NCI-H187 treated with DMSO at 0.1 percent for 48 hours (cell line): ENCODE measurements at places on chromosomes 12 and 14.

- DNase-seq, result no peak
Measured at GRCh38 chr12:1932264-1932777, 13.9 kb upstream of the CACNA2D4 start.

DNA sequence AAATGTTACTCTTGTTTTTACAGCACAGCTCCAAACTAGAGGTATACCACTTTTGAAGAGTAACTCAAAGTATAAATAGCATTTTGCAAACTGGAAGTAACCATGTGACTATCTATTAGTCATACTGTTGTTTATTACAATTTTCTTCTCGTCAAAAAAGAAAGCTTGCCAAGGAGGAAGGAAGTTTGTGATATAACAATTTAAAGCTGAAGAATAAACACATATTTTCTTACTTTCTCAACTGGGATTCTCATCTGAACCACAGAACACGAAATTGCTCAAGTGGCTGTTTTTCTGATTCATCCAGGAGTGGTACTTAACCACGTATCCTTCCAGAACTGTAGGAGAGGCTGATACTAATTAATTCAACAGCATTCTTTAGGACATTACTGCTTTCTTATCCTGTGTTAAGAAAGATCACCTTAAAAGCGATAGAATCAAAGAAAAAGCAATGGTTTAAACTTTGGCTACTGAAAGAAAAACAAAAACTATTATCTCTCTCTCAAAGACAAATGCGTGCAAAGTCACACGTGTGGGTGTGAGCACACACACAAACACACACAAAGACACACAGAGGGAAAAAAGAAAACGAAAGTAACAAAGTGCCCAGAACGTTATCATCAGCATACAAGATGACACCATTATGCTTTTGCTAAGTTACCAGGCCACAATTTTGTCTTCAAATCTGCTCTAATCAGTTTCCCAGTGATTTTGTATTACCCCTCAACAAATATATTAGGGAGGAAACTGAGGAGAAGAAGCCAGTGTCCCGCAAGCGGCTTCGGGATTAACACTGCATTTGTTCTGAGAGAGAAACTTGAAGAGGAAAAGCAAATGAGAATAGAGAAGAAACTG is at the start of gene CLEC2B:
CLEC2B (minus strand) TSS at position 48 of the 855 bp plus-strand sequence.
- DNase-seq, result no peak

GRCh38 chr14:59120921-59121320 is 67.5 kb upstream of the DAAM1 start:
- no peak for DNase-seq

GRCh38 chr12:56522411-56523193 is 982 bp downstream of the RBMS2 start:
- no peak for DNase-seq

GRCh38 chr14:44392984-44393383 is 114.1 kb downstream of the FSCB start:
- no peak for DNase-seq

DNA sequence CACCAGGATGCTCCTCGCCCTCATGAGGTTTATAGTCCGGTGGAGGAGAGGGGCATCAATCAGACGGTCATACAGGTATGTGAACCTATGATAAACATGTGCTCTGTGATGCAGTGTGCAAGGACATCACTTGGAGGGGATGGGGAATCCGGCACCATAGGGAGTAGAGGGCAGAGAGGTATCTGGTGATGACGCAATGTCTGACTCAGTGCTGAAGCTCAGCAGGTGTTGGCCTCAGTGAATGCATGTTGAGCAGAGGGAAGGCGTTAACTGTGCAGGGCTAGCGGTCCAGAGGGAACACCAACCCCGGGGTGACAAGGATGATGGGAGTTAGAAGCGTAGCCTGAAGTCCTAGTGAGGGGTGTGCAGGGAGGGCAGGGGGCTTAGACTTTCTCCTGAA is 200.9 kb downstream of the TMEM132C start:
- no peak for DNase-seq

- DNase-seq, result no peak
Measured at GRCh38 chr14:52840877-52841276, 49.5 kb upstream of the GNPNAT1 start.

DNA sequence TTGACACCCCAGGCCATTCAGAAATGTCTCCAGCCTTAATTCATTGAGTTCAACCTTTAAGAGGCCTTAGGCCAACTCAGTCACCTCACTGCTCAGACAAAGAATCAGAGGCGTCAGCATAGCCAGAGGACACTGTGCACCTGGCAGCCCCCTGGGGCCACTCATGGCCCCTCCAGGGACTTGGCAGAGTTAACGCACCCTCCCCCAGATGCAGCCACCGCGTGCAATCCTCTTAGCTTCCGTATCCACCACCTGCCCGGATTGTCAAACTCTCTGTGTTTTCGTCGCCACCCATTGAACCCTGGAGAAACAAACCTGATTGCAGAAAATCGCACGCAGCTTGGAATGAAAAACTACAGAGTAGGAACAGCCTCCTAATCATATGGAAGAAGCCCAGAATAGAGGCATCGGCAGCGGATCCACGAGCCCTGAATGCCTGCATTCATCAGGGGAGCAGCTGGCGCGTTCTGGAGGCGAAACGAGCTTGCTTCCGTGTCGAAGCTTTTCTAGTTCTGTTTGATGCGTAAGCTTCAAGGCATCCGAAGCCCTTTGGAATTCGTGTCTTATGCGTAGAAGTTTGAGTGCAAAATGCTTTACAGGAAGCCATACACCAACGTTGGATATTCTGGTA is 22.4 kb downstream of the BRI3BP start:
- no peak for DNase-seq

GRCh38 chr12:67649570-67650387 is 1.2 kb downstream of the DYRK2 start:
- no peak for DNase-seq

DNA sequence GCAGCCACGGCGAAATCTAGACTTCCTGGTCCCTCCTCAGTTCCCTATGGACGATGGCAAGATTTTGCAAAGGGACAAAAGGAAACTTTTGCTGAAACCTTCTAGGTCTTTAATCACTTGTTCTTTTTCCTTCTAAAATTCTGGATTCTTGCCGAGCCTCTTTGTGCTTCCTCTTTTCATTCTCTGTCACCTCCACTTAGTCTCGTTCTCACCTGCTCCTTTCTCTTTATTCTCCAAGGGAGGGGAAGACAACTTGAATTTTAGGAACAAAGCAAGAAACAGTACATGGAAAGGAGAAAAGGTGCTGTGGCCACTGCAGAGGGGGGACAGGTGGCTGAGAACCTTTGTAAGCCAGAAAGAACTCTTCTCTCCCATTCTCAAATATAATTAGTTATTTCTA is 194.8 kb downstream of the CACNA1C start:
- DNase-seq, result no peak

DNA sequence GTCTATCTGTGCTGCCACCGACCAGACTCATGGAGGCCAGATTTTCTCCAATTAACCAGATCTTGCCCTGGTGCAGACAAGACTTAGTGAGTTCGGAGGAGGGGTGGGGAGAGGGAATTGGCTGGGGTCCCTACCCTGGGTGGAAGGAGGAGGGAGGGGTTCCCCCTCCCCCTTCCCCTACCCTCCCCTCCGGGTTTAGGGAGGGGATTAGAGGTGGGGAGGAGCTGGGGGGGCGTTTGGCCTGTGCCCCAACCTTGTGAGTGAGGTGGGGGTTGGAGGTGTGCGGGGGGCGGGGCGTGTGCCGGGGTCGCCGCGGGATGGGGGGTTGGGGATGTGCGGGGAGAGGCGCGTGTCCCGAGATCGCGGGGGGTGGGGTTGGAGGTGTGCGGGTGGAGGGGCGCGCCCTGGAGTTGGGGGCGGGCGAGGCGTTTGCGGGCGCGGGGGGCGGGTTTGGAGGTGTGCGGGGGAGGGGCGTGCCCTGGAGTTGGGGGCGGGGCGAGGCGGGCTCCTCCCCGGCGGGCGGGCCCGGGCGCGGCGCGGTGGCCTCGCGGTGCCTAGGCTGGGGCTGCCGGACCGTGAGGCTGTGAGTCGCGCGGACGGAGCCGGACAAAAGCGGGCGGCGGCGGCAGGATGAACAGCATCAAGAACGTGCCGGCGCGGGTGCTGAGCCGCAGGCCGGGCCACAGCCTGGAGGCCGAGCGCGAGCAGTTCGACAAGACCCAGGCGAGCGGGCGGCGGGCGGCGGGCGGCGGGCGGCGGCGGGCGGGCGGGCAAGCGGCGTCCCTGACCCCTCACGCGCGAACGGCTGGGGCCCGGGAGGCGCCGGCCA is at the start of gene HIP1R:
HIP1R (plus strand) TSS at position 537 of the 829 bp plus-strand sequence; CDS start at position 631, 94 bp downstream.
- DNase-seq, result no peak

DNA sequence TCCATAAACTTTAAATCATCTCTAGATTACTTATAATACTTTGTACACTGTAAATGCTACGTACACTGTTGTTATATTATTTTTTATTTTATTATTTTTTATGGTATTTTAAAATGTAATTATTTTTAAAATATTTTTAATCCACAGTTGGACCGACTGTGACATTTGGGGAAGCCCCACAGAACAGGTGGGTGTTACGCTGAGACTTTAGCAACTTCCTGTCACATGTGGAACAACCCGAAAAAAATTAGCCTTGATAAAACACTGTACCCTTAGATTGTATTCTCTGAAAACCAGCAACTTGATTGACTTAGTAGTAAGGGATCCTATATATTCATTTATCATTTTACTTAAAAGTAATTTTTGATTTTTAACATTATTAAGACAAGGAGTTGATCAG is 1755.7 kb upstream of the SEL1L start:
- DNase-seq, result no peak

DNA sequence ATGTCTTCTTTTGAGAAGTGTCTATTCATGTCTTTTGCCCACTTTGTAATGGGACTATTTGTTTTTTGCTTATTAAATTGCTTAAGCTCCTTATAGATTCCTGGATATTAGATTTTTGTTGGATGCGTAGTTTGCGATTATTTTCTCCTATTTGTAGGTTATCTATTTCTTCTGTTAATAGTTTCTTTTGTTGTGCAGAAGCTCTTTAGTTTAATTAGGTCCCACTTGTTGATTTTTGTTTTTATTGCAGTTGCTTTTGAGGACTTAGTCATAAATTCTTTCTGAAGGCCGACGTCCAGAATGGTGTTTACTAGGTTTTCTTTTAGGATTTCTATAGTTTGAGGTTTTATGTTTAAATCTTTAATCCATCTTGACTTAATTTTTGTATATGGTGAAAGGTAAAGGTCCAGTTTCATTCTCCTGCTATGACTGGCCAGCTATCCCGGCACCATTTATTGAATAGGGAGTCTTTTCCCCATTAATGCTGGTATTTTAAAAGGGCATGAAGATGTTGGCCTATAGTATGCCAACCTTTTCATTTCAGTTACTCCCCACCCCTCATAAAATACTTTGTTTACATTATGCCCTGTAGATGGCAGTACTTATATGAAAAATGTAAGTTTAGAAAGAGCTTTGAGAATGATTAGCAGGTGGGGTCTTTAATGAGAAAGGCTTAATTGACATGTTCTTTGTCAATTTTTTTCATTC is 62.9 kb upstream of the PSMA6 start:
- DNase-seq, result no peak

GRCh38 chr14:54681811-54682261 is 114.9 kb downstream of the SAMD4A start:
- no peak for DNase-seq

- DNase-seq, result no peak
Measured at GRCh38 chr14:88518592-88519512, 36.0 kb downstream of the PTPN21 start.

DNA sequence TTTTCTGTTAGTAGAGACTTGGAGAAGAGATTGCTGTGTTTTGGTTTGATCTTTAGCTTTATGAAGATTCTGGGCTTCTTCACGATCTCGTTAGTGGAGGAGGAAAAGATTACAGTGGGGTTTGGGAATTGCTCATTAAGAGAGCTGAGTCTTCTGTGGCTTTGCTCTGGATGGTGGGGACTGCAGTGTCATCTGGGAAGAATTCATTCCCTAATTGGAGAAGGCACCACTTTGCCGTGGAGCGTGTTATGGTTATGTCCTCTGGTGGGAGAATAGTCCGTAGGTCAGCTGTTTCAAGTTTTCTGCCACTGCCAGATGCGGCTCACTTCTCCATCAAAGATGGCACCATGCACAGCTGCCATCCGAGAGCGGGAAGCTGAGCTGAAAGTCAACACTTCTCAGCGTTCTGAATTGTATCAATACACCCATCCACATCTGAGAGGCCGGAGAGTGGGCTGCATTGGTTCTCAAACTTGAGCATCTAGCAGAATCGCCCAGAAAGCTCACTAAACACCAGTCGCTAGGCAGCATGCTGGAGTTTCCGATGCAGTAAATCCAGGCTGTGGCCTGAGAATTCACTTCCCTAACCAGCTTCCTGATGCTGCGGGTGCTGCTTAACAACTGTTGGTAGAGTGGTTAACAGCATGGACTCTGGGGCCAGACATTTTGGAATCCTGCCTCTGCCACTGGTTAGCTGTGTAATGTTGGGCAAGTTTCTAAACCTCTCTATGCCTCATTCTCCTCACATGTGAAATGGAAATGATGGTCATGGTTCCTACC is 117.8 kb downstream of the PLXNC1 start:
- no peak for DNase-seq

DNA sequence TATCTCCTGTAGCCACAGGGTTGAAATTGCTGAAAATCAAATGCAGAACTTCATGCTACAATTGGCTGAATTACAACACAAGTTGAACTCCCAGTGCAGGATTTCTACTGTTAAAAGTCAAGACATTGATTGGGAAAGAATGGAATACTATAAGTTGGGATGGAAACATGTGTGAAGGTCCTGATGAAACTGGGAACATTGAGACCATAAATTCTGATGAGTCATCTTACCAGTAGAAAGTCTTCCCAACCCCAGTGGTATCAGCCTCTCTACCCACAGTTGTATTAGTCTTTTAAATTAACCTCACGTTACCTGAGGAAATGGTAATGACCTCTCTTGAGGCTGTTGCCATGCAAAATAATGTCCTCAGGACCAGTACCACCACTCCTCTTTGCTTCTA is 27.4 kb upstream of the DYRK2 start:
- DNase-seq, result no peak

- no peak for DNase-seq
Measured at GRCh38 chr12:27900920-27901879, 71.3 kb downstream of the PTHLH start.

GRCh38 chr12:91154131-91154530 is 28.5 kb downstream of the DCN start:
- DNase-seq, result no peak

DNA sequence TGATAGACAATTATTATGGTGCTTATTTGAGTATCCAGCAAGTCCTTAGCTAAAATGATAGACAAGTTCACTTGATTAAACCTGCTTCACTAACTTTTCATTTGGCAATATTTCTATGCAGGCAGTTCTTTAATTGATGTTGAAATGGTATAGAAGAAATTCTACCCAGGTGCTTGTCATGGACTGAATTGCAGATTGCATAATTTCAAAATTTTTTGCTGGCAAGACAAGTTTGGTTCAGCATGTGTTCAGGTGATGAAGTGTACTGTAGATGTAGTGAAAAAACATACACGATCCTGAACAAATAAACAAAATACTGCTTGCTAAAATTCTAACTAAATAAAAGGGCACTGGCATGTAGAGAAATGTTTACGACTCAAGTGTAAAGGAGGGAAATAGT is 189.0 kb downstream of the FOXA1 start:
- no peak for DNase-seq
